ENCODE measurements at places on chromosomes 12 and 14.
A peak's percentile ranks its signal among the peaks of the same experiment; 100 is the strongest.

GRCh38 chr12:123233505-123234308, 471 bp downstream of the MTRFR start:
- DNase-seq: no peak

- no peak for DNase-seq
Measured at GRCh38 chr14:61103541-61104339, 122.7 kb downstream of the SLC38A6 start.

- no peak for DNase-seq
Measured at GRCh38 chr12:31591380-31591901, 505 bp upstream of the DENND5B start.

GRCh38 chr14:59600211-59600945, 23.8 kb upstream of the CCDC175 start:
- DNase-seq: no peak

DNA sequence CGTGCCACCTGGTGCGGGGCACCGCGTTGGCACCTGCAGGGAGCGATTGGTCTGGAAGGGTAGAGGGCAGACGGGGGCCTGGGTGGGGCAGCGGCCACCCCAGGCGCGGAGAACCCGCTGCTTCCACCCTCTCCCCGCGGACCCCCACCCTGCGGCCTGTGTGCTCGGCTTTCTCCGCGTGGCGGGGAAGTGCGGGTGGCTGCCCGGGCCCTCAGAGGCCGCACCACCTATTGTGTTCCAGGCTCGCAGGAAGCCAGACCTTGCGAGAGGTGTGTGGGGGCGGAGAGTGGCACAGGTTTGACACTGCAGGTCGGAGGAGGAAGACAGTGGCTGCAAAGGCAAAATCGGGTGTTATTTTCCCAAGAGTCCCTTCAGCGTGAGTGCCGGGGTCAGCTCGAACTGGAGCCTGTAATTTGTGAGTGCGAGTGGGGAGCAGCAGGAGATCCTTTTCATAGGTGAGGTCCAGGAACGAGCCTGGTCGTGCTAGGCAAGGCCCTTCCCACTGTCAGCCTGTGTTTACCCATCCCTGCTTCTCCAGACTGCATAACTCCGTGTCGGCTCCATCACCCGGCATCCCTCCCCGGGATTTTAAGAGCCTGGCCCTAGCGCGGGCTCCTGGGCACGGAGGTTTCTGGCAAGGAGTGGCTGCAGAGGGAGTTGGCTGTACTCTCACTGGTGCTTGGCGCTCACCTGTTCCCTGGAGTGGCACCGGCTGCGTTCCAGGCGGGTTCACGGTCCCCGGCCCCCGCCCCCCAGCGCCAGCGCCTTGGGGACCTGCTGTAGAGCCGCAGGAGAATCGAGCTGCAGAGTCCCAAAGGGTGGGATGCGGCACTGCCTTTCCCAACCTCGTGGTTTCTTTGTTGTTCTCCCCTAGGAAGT, 935 bp downstream of the TBC1D30 start:
- DNase-seq: peak; percentile 67

DNA sequence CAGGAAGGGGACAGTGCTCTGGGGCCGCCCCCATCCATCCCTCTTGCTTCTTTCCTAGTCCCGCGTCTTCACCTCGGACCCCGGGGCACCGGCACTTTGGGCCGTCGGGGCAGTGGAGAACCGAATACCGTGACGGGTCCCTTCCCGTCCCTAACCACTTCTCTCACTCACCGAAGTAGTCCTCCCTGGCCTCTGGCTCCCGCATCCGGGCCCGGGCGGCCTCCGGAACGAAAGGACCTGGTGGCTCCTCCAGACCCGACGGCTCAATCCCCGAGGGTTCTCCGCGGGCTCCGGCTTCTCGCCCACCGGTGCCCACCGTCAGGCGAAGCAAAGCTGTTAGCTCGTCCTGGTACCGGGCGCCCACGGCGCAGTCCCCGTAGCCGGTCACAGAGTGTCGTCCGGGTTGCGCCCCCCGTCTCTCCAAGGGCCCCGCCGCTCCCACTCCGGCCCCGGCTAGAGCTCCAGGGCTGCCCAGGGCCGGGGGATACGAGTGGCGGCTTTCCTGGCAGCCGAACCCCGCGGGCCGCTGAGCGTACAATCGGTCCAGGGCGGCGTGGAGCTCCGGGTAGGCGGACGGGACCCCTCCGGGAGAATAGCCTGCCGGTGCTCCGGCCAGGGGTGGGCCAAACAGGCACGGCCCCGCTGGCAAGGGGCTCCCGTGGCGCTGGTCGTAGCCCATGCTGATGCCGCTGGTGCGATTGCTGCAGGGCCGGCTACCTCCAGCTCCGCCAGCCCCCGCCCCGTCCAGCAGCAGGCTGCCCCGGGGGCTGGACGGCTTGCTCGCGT, 1.1 kb downstream of the AJUBA start:
- DNase-seq: peak; percentile 73

GRCh38 chr12:44571006-44571550, 305.0 kb downstream of the NELL2 start:
- DNase-seq: no peak

DNA sequence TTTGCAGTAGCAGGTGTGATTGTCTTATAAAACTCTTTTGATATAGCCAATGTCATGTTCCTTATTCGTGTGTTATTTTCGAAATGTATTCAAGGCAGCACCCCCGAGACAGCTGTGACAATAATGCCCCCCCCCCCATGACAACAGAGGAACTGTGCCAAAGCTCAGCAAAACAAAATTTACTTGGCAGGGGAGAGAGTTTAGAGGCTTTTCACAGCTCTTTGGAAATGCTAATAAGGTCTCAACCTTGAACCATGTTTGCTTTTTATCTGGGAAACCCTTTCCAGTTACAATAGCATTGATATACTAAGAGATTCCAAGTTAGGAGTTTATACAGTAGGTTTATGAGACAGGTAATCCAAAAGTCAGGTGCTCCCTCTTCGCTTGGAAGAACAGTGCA, 56.4 kb upstream of the USP44 start:
- no peak for DNase-seq

DNA sequence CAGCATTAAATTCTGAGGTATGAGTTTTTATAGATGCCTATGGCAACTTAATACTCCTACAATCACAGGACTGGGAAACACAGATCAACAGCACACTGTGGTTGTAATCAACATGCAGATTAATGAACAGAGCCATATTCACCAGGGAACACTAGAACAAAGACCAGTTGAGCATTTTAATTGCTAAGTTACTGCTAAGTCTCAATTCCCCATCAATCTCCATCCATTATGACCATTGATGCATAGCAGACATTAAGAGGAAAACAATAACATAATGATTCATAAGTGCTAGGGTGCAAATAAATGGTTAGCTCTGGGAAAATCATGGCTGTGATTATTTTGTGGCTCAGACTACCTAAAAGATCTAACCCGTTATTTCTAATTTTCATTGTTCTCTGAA, 505.6 kb downstream of the TRHDE start:
- DNase-seq: no peak

DNA sequence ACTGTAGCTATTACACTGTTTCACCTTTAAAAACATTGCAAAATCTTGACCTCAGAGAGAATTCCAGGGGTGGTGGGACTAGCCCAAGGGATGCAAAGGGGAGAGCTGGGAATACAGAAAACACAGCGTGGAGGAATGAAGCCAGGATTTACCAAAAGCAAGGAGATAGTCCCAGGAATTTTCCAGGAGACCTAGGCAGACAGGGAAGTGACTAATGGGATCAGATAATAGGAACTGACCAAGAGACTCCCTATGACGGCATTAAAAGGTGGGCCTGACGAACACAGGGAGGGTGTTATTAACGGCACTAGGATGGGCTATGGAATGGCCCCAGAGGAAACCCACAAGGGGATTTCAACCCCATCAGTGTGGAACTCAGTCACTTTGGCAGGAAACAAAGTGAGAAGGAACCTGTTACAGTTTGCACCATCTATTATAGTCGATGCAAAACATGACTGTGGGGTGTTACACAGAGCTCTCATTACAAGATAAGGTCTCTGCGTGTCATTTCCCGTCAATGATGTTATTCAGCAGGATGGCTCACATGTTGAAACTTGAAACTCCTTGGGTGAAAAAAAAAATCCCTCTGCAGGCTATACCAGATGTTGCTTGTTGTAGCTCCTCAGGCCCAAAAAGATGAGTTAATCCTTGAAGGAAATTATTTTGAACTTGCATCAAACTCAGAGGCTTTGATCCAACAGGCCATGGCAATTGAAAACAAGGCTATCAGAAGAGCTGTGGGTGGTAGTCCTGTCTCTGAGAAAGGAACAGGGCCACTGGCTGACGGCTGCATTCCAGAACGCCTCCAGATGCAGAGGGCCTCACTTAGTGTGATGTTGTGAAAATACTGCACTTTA, 58.7 kb downstream of the DRAM1 start:
- DNase-seq: no peak

GRCh38 chr12:68913682-68914081, 19.3 kb downstream of the CPM start:
- no peak for DNase-seq

DNA sequence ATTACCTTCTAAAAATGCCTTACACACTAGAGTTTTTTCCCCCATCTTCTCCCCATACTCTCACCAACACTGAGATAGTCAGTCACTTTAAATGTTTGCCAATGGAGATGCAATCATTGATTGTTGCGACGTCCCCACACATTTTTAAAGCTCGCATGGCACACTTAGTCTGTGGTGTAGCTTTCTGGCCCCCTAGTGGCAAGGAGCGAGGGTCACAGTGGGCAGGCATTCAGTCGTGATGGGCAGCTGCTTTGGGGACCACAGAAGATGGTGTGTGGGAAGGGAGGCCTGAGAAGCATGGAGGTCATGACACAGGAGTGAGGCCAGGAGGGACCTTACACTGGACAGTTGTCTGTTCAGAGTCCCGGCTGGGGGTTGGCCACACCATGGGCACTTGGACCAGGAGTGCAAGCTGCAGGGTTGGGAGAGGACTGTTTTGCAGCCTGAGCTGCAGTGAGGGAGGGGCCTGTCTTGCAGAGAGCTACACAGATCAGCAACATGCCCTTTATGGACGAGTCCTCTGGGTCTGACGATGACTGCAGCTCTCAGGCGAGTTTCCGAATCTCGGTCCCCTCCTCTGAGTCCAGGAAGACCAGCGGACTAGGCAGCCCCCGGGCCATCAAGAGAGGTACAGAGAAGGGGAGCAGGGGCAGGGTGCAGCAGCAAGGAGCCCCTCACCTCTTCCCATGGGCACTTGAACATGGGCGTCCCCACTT, 28.6 kb downstream of the PIGH start:
- peak; percentile 81 for DNase-seq

- no peak for DNase-seq
Measured at GRCh38 chr14:58119381-58119780, 32.6 kb downstream of the ARMH4 start.

DNA sequence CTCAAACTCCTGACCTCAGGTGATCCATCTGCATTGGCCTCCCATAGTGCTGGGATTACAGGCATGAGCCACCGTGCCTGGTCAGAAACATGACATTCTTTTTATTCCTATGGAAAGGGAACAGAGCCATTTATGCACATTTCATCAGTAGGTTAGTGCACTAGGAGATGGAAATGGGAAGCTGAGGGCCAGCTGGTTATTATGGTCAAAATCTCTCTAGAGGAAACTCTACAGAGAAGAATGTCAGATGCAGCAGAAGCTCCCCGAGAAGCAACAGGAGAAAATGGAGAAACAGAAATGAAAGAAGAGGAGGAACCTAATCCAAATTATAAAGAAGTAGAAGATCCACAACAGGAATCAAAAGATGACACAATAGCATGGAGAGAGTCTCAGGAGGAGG, 2.7 kb downstream of the CFAP251 start:
- no peak for DNase-seq

GRCh38 chr12:121753844-121754264, 39.6 kb downstream of the RHOF start:
- DNase-seq: peak; percentile 83

DNA sequence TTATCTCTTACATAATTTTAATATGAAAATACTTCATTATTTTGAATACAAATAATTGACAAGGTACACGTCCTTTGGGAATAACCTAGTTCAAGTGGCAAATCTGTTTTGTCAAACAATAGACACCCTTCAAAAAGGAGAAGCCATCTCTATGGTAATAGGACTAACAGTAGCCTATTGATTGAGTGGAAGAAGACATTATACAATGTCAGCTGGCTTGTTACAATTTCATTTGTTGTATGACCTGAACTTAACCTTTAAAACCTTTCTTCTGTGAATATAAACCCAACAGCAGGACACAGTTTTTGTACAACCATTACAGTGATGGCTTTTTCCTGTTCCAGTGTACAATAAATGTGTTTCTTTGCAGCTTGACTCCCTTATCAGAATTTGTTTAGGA, 8.1 kb downstream of the TMEM260 start:
- DNase-seq: no peak

DNA sequence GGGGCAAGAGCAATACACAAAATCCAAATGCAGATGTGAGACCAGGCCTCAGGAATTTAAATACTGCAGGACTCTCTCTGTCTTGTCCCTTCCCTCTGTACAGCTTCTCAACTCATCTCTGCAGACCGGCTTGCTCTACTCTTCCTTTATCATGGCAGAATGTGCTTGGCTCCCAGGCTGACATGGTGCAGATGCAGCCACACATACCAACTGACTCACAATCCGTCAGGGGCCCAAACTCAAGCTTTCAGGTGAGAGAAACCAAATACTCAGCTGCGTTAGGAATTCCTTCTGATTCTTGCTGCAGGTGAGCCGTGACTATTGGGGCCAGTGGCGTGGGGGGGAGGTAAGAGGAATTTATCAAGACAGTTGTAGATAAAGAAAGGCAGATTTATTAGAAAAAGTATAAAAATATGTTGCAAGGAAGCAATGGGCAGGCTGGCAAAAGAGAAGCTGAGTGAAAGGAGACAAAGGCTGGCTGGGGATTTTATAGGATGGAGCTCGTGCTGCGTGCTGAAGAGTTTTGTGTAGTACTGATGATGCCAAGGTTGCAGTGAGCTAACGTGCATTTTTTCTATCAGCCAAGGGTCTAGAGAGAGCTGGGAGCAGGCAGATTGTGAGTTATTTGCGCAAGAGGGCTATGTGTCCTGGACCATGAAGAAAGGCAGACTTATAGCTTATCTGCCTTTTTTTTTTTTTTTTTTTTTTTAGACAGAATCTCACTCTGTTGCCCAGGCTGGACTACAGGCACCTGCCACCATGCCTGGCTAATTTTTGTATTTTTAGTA, 5.0 kb upstream of the LGALS3 start:
- no peak for DNase-seq

DNA sequence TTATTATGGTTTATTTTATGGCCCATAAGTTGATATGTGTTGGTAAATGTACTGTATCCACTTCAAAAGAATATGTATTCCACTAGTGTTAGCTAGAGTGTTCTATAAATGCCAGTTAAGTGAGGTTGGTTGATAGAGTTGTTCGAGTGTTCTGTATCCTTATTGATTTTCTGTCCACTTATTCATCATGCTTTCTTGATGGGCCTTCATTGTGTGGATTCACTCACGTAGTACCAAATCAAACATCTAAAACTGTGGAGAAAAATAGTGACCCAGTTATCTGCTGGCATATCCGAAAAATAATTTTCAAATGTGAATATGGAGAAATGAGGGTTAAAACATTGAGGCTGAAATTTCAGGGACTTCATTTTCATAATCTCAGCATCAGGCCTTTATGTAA, 230.4 kb downstream of the TRHDE start:
- no peak for DNase-seq

Data from upper lobe of right lung (tissue), 1 donor.